ENCODE measurements at places on chromosomes 3 and 15. TPM values are rescaled to one million over a fixed set of nuclear protein-coding genes. Genes with fewer than 3 reads are reported as not detected.

GRCh38 chr3:13308380-13308801 is 111.7 kb downstream of the NUP210 start:
- peak; percentile 27 for DNase-seq

DNA sequence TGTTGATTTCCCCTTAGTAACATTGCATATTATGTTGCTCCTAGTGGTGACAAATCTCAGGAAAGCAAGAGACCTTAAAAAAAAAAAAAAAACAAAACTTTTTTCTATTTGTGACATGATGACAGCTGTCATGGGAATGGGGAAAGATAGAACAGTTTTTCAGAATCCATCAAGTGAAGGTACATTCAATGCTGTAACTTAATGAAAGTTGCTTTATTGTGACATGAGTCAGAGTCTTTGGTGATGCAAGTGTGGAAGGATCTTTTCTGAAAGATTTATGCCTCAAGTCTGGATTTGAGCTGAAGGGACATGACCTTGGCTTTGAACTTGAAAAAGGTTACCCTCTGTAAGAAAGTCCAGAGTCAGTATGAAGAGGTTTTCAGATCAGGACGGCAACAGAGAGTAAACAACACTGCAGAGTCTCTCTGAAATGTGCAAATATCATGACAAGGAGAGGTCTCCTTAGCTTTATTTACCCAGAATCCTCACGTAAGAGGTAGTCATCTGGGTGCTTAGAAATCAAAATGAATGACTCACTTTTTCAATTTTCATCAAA is 424.7 kb downstream of the CNTN4 start:
- DNase-seq, result no peak

DNA sequence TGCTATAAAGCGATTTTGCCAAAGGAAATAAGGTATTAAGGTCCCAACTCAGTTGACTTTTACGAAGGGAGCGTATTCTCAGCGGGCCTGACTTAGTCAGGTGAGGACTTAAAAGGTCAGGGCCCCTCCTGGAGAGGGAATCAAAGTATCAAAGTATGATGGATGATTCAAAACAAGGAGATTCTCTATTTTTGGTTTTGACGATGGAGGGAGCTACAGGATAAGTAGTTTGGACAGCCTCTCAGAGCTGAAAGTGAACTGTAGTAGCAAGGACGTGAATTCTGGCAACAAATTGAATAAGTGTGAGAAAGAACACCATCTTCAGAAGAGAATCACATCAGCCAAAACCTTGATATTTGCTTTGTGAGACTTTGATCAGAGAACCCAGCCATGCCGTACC is 1186.5 kb downstream of the SI start:
- no peak for DNase-seq

ZDHHC23 gene
- 1.8 TPM for total RNA-seq

PKM gene
- total RNA-seq, result 1,272 TPM

LYZL4 gene
- not detected for total RNA-seq

All from activated CD8-positive, alpha-beta T cell treated with anti-CD3 and anti-CD28 coated beads, Interleukin-2, amount 10 ng/mL, durations not matched to agents 7 days and 5 days (primary cell).